ENCODE measurements at places on chromosomes 4 and X. TPM values are rescaled to one million over a fixed set of nuclear protein-coding genes. Genes with fewer than 3 reads are reported as not detected.

The LAS1L gene
- 14.9 TPM for total RNA-seq

The ANKRD50 gene
- total RNA-seq = 23.8 TPM

The USP17L17 gene
- total RNA-seq = not detected

The STATH gene
- total RNA-seq = not detected

The RAB41 gene
- not detected for total RNA-seq

The BRS3 gene
- not detected for total RNA-seq

The ADGRG4 gene
- total RNA-seq = under 0.01 TPM

The NAP1L2 gene
- 3.1 TPM for total RNA-seq

The NIPAL1 gene
- not detected for total RNA-seq

The TLR3 gene
- total RNA-seq = 7.8 TPM

The SORCS2 gene
- total RNA-seq = 0.29 TPM

The TIGD2 gene
- total RNA-seq = 9.6 TPM

The NDST3 gene
- total RNA-seq = not detected

The MMAA gene
- 4.6 TPM for total RNA-seq

The FGFBP1 gene
- total RNA-seq = not detected

The HELT gene
- total RNA-seq = not detected

The NSUN7 gene
- total RNA-seq = not detected

The NOX1 gene
- total RNA-seq = not detected

The SMIM43 gene
- total RNA-seq = 6.6 TPM

The DIPK2B gene
- total RNA-seq = 0.15 TPM

The RS1 gene
- total RNA-seq = not detected

The MSX1 gene
- 14.4 TPM for total RNA-seq
